ENCODE measurements at places on chromosomes 5 and 9.
A peak's percentile ranks its signal among the peaks of the same experiment; 100 is the strongest.

- DNase-seq: no peak
Observed at GRCh38 chr5:79349047-79349446, 113.1 kb downstream of the JMY start.

DNA sequence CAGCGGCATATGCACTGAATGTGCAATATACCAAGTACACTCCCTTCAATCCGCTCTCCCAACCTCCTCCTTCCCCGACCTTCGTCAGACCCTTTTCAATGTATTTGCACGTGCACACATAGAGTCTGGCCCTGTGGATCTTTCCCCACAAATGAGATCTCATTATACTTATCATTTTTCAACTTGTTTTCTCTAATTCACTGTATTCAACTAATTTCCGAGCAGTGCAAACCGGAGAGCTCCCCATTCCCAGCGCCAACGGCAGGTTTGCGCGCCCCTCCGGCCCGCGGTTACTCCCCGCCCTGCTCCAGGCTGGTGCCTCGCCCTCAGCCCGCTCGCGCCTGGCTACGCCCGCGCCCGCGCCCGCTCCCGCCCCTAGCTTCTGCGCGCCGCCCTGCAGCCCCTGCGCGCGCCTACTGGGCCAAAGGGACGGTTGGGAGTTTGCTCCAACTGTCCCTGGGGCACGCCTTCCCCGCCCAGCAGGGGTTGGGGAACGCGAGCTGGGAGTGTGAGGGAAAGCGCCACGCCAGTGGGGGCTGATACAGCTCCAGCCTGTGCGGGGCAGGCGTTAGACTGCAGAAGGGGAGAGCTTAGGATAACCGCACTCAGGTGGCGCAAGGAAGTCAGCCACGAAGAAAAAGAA, 3.3 kb upstream of the CDC20B start:
- peak; percentile 9 for DNase-seq

GRCh38 chr9:37290940-37291485, 131.5 kb upstream of the GRHPR start:
- DNase-seq: peak; percentile 44

- no peak for DNase-seq
Observed at GRCh38 chr5:180180846-180181245, 28.2 kb downstream of the RASGEF1C start.

GRCh38 chr9:20139763-20140290, 351.0 kb upstream of the SLC24A2 start:
- DNase-seq: no peak

DNA sequence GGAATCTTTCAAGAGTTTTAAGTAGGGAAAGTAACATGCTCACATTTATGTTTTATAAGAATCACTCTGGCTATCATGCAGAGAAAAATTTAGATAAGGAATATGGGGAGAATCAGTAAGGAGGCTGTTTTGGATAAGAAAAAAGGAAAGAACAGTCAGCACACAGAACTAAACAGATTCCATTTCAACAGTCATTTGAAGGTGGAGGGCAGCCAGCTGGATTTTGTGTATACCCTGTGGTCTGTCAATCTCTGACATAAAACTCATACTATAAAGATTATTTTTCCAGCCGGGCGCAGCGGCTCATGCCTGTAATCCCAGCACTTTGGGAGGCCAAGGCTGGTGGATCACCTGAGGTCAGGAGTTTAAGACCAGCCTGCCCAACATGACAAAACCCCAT, 64.2 kb downstream of the PCA3 start:
- no peak for DNase-seq

GRCh38 chr5:89597878-89598277, 714.9 kb upstream of the MEF2C start:
- no peak for DNase-seq

DNA sequence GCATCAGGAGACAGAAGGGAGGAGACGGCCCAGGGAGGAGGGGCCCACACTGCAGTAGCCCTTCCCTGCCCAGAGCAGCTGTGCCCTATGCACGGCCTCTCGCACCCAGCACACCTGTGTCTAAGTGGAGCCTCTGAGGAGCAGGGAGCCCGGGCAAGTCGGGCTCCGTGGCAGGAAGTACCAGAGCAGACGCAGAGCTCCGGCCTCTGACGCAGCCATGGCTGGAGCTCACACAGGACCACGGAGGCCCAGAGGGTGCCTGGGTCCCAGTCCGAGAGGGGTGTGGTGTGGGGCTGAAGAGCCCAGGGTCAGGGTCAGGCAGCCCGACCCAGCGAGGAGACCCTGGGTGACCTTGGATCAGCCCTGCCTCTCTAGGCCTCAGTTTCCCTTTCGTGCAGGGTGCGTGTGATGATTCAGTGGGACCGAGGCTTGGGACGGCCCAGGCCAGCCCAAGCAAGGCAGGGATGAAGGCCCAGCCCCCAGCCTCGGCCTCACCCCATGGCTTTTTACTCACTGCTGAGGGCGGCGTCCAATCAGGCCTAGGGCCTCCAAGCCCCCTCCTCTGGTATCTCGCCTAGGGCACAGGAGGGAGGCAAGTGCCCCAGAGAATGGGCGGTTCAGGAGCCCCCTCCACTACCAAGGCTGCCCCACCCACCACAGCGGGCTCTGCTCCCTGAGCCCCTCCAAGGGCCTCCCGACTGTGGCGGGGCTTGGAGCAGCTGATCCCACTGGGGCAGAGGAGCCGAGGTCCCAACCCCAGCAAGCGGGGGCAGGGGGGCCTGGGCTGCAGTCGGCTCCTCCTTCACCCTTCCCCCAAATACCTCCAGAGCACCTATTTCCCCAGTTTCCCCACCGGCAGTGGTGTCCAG, 4.3 kb upstream of the AGPAT2 start:
- no peak for DNase-seq

- no peak for DNase-seq
Observed at GRCh38 chr5:41507501-41507900, 2.9 kb downstream of the PLCXD3 start.

- DNase-seq: no peak
Observed at GRCh38 chr9:17994695-17995425, 416.0 kb downstream of the SH3GL2 start.

DNA sequence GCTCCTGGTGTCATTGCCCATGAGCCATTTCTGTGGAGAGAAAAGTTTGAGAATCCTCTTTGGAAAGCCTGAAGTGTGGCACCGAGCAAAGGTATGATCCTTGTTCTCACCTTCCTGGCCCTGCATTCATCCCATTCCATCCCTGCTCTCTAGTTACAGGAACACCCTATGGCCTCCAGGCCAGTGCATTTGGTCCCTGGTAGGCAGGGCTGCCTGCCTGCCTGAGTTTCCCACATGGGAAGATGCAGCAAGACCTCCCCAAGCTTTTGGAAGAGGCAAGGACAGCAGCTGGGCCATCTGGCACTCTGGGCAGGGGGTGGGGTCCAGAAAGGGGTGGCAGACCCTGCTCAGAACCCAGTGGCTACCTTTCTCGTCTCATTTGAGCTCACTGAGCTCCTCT, 24.5 kb downstream of the IGIP start:
- no peak for DNase-seq

DNA sequence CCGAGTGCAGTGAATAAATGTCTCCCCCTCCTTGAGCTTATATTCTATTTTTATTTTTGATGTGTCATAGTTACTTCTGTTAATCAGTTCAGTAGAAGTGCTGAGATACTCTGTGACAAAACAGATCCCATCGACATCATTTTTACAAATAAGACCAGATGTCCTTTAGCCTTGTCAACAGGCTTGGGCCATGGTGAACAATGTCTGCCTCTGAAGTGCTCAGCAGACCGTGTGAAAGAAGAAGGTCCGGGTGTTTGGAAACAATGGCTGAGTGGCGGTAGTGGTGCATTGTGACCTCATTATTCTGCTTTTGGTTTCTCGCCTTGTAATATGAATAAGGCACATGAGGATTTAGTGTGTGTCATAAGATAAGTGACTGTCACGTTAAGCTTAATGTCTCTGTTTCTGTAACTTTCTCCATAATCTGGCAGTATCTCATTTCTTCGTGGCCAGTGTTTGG, 71.2 kb downstream of the SYK start:
- DNase-seq: no peak

GRCh38 chr5:156670615-156671014, 179.5 kb upstream of the PPP1R2B start:
- no peak for DNase-seq

DNA sequence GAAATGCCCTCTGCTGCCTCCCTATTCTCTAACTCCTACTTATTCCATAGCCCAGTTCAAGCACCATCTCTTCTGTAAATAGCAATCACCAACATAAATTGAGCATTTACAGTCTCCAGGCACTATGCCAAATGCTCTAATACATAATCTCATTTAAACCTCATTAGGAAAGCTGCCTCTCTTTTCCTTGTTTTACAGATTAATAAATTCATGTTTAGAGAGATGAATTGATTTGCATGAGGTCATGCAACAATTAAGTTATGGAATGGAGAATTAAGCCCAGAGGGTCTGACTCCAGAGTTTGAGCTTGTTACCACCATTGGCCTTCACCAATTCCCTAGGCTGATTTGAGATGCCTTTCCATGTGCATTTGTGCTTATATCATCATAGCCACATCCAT, 23.4 kb upstream of the RFX3 start:
- no peak for DNase-seq

DNA sequence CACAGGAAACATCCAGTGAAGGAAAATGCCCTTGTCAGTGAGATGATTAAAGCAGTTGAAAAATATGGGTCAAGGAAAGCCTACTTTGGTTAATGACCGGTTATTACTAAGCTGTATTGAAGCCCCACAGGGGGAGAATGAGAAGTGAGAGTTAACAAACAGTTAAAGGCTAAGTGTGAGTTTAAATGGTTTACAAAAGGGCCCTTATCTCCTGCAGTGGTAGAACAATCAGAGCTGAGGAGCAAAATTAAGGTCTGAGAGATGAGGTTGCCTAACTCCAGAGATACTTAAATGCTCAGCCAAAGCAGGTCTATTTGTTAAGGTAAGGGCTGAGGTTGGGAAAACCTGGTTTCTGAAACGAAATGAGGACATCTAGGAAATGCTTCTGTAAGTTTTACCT, 75.1 kb upstream of the FER start:
- DNase-seq: no peak

- no peak for DNase-seq
Observed at GRCh38 chr5:147930769-147931168, 24.4 kb upstream of the C5orf46 start.

GRCh38 chr5:145449794-145450193, 385.3 kb downstream of the PRELID2 start:
- no peak for DNase-seq
